ENCODE measurements at places on chromosomes 1 and 21. TPM values are rescaled to one million over a fixed set of nuclear protein-coding genes. Genes with fewer than 3 reads are reported as not detected.
A peak's percentile ranks its signal among the peaks of the same experiment; 100 is the strongest.

PRR9 gene
- not detected for polyA plus RNA-seq

GRCh38 chr1:170675865-170676264, 11.9 kb downstream of the PRRX1 start:
- no peak for DNase-seq

MYOG gene
- polyA plus RNA-seq, result not detected

GRCh38 chr1:14217384-14217783, 381.1 kb upstream of the KAZN start:
- no peak for DNase-seq

GRCh38 chr21:24255591-24255990, 1351.7 kb downstream of the MRPL39 start:
- no peak for DNase-seq

GRCh38 chr1:37069406-37069805, 35.1 kb upstream of the GRIK3 start:
- DNase-seq, result no peak

GRCh38 chr1:37267111-37267835, 207.1 kb upstream of the ZC3H12A start:
- no peak for DNase-seq

CDC42SE1 gene
- 86.8 TPM for polyA plus RNA-seq

GRCh38 chr1:39282537-39283216, 78.2 kb downstream of the MACF1 start:
- DNase-seq, result no peak

DNA sequence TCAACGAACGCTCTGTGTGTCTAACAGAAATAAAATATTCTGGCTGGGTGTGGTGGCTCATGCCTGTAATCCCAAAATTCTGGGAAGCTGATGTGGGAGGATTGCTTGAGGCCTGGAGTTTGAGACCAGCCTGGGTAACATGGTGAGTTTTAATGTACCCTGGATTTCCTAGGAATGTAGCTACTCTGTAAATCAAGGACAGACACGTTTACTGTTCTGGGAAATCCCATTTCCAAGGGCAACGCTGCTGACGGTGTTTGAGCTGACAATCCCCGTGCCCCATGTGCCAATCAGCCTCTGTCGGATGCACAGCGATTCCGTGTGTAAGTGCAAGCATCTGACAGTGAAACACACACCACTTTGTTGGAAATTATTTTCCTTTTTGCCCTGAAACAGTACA, 8.0 kb downstream of the CORT start:
- DNase-seq, result no peak

S100A8 gene
- not detected for polyA plus RNA-seq

DNA sequence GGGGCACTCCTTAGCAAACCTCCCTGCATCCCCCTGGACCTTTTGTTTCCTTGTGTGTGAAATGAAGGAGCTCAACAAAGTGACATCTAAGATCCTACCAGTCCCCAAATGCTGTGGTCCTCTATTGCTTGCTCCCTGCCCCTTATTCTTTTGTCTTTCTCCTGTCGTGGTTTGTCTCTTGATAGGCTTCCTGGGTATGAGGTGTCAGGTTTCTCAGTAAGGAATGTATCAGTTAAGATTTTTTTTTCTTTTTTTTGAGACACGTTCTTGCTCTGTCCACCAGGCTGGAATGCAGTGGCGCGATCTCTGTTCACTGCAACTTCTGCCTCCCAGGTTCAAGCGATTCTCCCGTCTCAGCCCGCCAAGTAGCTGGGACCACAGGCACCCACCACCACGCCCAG, 16.8 kb downstream of the CNIH3 start:
- no peak for DNase-seq

DNA sequence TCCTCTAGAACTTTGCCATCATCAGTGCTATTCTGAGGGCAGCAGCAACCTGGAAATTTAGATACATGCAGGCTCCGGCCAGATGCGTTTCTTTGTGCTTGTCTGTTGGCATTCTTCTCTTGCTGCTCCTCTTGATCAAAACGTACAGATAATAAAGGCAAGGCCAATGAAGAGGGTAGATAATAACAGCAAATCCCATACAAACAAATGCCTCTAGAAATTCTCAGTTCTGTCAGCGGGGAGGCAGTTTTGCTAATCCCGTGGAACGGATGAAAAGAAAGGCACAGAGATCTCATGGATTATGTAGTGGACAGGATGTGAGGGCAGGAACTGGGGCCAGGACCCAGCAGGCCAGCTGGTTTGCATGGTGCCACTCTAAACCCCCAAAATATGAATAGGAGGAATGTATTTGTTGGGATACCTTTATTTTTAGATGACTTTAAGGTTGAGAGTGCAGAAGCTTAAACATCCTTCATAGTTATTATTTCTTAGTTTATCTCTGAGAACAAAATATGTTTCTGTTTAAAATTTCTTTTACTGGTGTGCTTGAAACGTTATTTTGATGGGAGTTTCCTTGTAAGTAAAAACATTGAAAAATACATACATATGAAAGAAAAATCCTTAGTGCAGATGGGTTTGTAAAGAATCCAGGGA, 1.5 kb downstream of the ITSN1 start:
- no peak for DNase-seq

- DNase-seq, result no peak
Measured at GRCh38 chr1:203858055-203858454, 3.3 kb upstream of the SNRPE start.

DNA sequence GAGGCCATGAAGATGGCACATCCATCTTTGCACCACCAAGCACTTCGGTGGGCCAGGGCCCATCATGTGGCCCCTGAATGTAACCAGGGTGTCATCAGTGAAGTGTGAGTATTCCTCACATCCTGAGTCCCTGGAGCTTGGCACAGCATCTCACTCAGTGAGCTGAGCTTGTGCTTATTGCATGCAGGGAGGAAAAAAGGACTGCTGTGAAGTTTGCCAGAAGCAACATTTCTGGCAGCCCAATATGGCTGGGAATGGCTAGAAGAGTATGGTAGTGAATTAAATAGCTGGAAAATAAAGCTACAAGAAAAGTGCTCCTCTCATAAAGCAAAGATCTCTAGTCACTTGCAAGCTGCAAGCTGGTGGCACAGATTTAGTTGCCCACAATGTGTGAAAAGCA, 109.3 kb downstream of the TNFSF18 start:
- no peak for DNase-seq

DNA sequence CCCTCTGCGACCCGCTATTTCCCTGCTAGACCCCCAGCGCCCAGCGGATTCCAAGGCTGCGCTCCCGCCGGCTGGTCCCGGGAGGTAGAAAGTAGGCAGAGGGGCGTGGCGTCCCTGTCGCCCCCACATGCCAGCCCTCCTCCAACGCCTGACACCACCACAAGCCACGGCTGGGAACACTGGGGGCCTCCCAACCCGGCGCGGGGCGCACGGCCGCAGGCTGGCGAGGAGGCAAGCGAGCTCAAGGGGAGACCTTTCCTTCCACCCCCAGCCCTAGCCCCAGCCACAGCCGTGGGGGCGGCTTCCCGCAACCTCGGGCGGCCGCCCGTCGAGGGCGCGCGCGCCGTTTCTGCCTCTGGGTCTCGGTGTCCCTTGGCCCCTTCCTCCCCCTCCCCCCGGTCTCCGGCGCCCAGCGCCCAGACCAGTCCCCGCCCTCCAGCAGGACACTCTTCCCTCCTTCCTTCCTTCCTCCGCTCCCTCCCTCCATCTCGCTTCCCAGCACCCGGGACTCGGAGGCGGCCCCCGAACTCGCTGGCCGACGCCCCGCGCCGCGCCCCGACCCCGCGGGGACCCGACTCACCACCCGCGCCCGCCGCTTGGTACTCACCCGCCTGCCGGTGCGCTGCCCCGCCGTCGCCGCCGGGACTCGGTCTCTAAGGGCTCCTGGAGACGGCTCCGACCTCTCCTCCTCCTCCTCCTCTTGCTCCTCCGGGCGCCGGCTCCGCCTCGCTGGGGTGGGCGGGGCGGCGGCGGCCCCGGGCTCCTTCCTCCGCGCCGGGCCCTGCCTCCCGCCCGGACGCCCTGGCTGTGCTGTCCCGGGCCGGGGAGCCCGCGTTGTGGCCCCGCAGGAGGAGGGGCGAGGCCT, at the start of gene GNG12:
GNG12 (minus strand) TSS at position 731 of the 865 bp plus-strand sequence. CDS start 125,781 bp downstream, outside the sequence.
- peak; percentile 69 for DNase-seq

CASQ2 gene
- not detected for polyA plus RNA-seq

TFAP2E gene
- polyA plus RNA-seq, result 0.07 TPM

All from K562 (cell line).